ENCODE measurements at places on chromosomes 3 and 15.

- H3K36me3 ChIP-seq: no peaks in the 10 kb centered on the region
- H3K4me1 ChIP-seq: no peaks in the 10 kb centered on the region
- no peaks in the 10 kb centered on the region for H3K27me3 ChIP-seq
- H3K4me3 ChIP-seq: no peak overlapping the region
- no peak for DNase-seq
- no peak overlapping the region for H3K27ac ChIP-seq
Measured at GRCh38 chr3:69142090-69142489, 19.7 kb upstream of the LMOD3 start.

- no peaks in the 10 kb centered on the region for H3K4me1 ChIP-seq
- peak; percentile 74 for DNase-seq
- H3K4me3 ChIP-seq: no peak overlapping the region
- no peaks in the 10 kb centered on the region for H3K27me3 ChIP-seq
- H3K27ac ChIP-seq: no peak overlapping the region
- H3K36me3 ChIP-seq: no peaks in the 10 kb centered on the region
Measured at GRCh38 chr3:32296251-32297204, 58.0 kb downstream of the CMTM8 start.

GRCh38 chr15:91946075-91946474 is 92.6 kb downstream of the SLCO3A1 start:
- no peak overlapping the region for H3K4me3 ChIP-seq
- H3K36me3 ChIP-seq: no peaks in the 10 kb centered on the region
- peaks cover 44% of the 10 kb centered on the region for H3K4me1 ChIP-seq
- no peak overlapping the region for H3K27ac ChIP-seq
- no peaks in the 10 kb centered on the region for H3K27me3 ChIP-seq
- no peak for DNase-seq

- H3K4me1 ChIP-seq: no peaks in the 10 kb centered on the region
- no peak for DNase-seq
- no peak overlapping the region for H3K4me3 ChIP-seq
- H3K27me3 ChIP-seq: no peaks in the 10 kb centered on the region
Measured at GRCh38 chr15:100334905-100335304, 6.9 kb downstream of the ADAMTS17 start.

- H3K4me1 ChIP-seq: no peaks in the 10 kb centered on the region
- H3K27me3 ChIP-seq: no peaks in the 10 kb centered on the region
- DNase-seq: no peak
Measured at GRCh38 chr15:75992897-75993296, 19.3 kb downstream of the NRG4 start.

- no peak overlapping the region for H3K27ac ChIP-seq
- H3K27me3 ChIP-seq: no peaks in the 10 kb centered on the region
- DNase-seq: no peak
- no peaks in the 10 kb centered on the region for H3K36me3 ChIP-seq
Measured at GRCh38 chr15:36177590-36178302, 401.7 kb upstream of the CDIN1 start.

DNA sequence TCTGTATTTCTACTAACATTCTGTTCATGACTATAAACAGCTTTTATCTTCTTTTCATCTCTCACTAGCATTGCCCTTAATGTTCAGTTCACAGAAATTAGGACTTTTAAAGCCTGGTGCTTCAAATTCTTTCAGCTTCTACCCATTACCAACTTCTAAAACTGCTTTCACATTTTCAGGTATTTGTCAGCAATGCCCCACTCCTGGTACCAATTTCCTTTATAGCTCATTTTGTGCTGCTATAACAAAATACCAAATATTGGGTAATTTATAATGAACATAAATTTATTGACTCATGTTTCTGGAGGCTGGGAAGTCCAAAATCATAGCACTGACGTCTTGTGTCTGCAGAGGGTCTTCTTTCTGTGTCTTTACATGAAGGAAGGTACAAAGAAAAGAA is 753.1 kb upstream of the CCDC54 start:
- no peaks in the 10 kb centered on the region for H3K27me3 ChIP-seq
- DNase-seq: no peak
- H3K4me3 ChIP-seq: no peak overlapping the region

DNA sequence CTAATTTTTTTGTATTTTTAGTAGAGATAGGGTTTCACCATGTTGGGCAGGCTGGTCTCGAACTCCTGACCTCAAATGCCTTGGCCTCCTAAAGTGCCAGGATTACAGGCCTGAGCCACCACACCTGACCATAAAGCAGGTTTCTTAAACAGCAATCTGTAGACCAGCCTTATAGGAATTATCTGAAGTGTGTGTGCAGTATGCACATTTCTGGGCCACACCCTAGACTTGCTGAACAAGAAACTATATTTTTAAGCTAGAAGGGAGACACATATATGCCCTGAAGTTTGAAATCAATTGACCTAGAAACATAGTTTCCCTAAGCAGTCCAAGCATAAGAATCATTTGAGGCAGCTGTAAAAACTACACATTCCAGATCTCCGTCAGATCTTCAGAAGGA is 805.7 kb downstream of the TUSC7 start:
- DNase-seq: no peak
- H3K36me3 ChIP-seq: no peaks in the 10 kb centered on the region
- H3K4me1 ChIP-seq: no peaks in the 10 kb centered on the region

DNA sequence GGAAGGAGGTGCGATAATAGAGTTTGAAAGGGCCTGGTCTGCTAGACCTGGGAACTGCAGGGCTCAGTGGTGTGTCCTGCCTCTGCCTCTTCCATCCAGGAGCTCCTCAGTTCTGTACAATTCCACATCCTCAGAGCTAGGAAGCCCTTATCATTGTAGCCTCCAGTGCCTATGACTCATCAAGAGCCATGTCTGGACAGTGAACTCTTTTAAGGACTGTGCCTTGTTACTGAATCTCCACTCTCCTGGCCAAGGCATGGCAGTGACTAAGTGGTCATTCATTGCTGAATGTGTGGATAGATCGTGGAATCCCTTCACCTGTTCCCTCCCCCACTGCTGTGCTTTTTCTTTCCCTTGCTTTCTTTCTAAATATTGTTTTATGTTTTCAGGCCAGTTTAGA is 2.9 kb downstream of the TIMP4 start:
- H3K36me3 ChIP-seq: no peaks in the 10 kb centered on the region
- no peaks in the 10 kb centered on the region for H3K27me3 ChIP-seq
- no peaks in the 10 kb centered on the region for H3K4me1 ChIP-seq
- no peak for DNase-seq
- no peak overlapping the region for H3K27ac ChIP-seq

DNA sequence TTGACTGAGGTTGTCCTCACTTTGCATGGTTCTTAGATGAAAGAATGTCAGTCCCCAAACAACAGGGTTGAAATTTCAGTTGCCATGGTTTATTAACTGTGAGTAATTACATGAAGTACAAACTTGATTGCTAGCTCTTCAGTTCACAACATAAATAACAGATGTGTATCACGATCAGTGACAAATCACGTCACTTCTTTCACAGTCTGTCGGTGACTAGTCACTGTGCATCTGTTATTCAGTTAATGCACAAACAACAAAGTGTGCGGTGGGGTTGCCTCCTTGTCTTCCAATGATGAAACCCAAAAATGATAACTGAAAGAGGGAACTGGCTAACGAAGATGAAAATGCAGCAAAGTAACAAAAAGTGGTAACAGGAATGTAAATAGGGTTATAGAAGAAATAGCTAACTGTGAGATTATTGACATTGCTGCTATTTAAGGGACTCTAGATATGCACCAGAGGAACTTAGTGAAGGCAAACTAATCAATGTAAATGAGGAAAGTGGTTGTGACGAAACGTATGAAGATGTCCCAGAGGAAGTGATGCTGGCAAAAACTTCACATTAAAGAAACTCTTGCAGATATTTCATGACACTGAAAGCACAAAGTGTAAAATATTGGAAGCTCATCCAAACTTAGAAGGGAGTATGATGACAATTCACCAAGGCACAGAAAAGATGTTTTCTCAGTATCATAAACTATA is 159.3 kb downstream of the WDR76 start:
- H3K27ac ChIP-seq: peak overlapping the region; percentile 39
- H3K4me1 ChIP-seq: peaks cover 35% of the 10 kb centered on the region
- no peaks in the 10 kb centered on the region for H3K27me3 ChIP-seq
- H3K4me3 ChIP-seq: peak overlapping the region; percentile 44
- H3K36me3 ChIP-seq: no peaks in the 10 kb centered on the region

- H3K4me3 ChIP-seq: no peak overlapping the region
- H3K27ac ChIP-seq: no peak overlapping the region
- H3K27me3 ChIP-seq: no peaks in the 10 kb centered on the region
- no peaks in the 10 kb centered on the region for H3K4me1 ChIP-seq
- peaks cover 52% of the 10 kb centered on the region for H3K36me3 ChIP-seq
Measured at GRCh38 chr3:197541756-197542539, 13.8 kb downstream of the BDH1 start.

GRCh38 chr15:35279811-35280210 is 194.7 kb upstream of the NANOGP8 start:
- no peaks in the 10 kb centered on the region for H3K27me3 ChIP-seq
- H3K27ac ChIP-seq: no peak overlapping the region
- DNase-seq: no peak
- H3K4me1 ChIP-seq: no peaks in the 10 kb centered on the region
- H3K4me3 ChIP-seq: no peak overlapping the region

- H3K4me3 ChIP-seq: no peak overlapping the region
- H3K4me1 ChIP-seq: no peaks in the 10 kb centered on the region
- peak; percentile 91 for DNase-seq
- H3K27ac ChIP-seq: no peak overlapping the region
Measured at GRCh38 chr15:44066211-44066827, 128.8 kb downstream of the FRMD5 start.

DNA sequence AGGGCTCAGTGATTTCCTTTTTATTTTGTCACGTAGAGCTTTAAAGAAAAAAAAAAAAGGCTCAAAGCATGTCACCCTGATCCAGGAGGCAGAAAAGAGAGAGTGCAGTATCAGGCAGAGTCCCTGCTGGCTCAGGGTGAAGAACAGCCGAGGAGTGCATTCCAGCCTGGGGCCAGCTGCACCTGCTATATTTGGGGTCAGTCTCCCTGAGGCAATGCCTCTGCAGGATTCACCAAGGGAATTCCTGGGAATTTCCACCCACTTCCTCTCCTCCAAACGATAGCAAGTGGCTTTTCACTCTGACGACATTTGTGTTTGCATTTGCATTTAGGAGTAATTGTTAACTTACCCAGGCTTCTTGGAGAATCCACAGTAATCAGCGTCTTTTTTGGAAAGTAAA is 202.9 kb upstream of the CTNNB1 start:
- H3K4me3 ChIP-seq: no peak overlapping the region
- H3K27ac ChIP-seq: no peak overlapping the region
- no peaks in the 10 kb centered on the region for H3K27me3 ChIP-seq
- no peaks in the 10 kb centered on the region for H3K36me3 ChIP-seq
- H3K4me1 ChIP-seq: no peaks in the 10 kb centered on the region

DNA sequence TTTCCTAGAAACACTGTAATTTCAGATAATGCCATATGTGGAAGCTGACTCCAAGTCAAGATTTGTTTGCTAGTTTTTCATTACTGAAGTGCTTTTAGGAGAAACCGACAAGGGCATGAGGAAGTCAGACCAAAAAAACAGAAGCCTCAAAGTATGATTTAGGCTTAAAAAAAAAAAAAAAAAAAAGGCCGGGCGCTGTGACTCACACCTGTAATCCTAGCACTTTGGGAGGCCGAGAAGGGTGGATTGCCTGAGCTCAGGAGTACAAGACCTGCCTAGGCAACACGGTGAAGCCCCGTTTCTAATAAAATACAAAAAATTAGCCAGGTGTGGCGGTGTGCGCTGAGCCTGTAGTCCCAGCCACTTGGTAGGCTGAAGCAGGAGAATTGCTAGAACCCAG is 11.6 kb downstream of the RPL15 start:
- DNase-seq: no peak
- H3K4me3 ChIP-seq: no peak overlapping the region
- no peaks in the 10 kb centered on the region for H3K4me1 ChIP-seq

- no peak overlapping the region for H3K4me3 ChIP-seq
- H3K36me3 ChIP-seq: no peaks in the 10 kb centered on the region
- H3K27ac ChIP-seq: no peak overlapping the region
- peaks cover 21% of the 10 kb centered on the region for H3K4me1 ChIP-seq
- H3K27me3 ChIP-seq: no peaks in the 10 kb centered on the region
Measured at GRCh38 chr15:65824031-65824743, 32.1 kb upstream of the DENND4A start.
